ENCODE measurements at places on chromosomes 2 and 18.

DNA sequence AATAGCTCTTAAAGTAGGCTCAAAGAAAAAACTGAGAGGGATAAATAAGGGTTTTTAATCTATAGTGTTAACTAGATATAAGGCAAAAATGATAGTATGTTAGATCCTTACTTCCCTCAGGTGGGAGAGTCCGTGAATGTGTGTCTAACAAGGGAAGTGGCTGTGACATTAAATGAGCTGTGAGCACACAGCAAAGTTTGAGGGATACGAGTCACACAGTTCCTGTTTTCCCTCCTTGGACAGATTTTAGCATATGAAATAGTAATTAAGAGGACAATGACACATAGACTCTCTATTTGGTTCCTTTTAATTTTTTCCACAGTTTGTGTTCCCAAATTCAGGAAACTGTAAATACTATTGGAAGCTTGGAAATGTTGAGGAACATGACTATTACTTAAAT is 148.4 kb upstream of the CAVIN2 start:
- no peaks in the 10 kb centered on the region for H3K27me3 ChIP-seq
- no peaks in the 10 kb centered on the region for H3K36me3 ChIP-seq
- H3K4me1 ChIP-seq = no peaks in the 10 kb centered on the region
- H3K27ac ChIP-seq = no peak overlapping the region

GRCh38 chr2:1672738-1673137 is 71.6 kb downstream of the PXDN start:
- no peak overlapping the region for H3K4me3 ChIP-seq
- no peaks in the 10 kb centered on the region for H3K4me1 ChIP-seq
- H3K36me3 ChIP-seq = peaks cover 73% of the 10 kb centered on the region
- no peak overlapping the region for H3K27ac ChIP-seq
- H3K27me3 ChIP-seq = no peaks in the 10 kb centered on the region

GRCh38 chr2:240111253-240111652 is 24.9 kb downstream of the COPS9 start:
- no peak overlapping the region for H3K27ac ChIP-seq
- H3K27me3 ChIP-seq = peaks cover 11% of the 10 kb centered on the region
- no peak overlapping the region for H3K4me3 ChIP-seq
- H3K36me3 ChIP-seq = no peaks in the 10 kb centered on the region
- no peak for DNase-seq

DNA sequence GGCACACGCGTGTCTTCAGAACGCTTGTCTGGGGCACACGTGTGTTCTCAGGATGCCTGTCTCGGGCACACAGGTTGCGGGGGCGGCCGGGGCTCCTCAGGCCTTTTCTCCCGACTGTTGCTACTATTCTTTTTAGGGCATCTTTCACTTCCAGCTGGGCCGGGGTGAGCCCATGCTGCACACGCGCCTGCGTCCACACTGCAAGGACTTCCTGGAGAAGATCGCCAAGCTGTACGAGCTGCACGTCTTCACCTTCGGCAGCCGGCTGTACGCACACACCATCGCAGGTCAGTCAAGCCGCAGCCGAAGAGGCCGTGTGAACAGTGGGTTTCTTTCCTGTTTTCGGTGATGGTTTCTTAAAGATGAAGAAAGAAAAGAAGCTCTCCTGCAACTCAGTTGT is 25.0 kb downstream of the CTDP1 start:
- H3K4me1 ChIP-seq = no peaks in the 10 kb centered on the region
- DNase-seq = no peak
- H3K27ac ChIP-seq = no peak overlapping the region
- no peak overlapping the region for H3K4me3 ChIP-seq
- peaks cover 50% of the 10 kb centered on the region for H3K36me3 ChIP-seq

GRCh38 chr2:111951486-111951885 is 53.1 kb downstream of the MERTK start:
- H3K27ac ChIP-seq = no peak overlapping the region
- no peak for DNase-seq
- peaks cover 23% of the 10 kb centered on the region for H3K36me3 ChIP-seq
- no peak overlapping the region for H3K4me3 ChIP-seq

DNA sequence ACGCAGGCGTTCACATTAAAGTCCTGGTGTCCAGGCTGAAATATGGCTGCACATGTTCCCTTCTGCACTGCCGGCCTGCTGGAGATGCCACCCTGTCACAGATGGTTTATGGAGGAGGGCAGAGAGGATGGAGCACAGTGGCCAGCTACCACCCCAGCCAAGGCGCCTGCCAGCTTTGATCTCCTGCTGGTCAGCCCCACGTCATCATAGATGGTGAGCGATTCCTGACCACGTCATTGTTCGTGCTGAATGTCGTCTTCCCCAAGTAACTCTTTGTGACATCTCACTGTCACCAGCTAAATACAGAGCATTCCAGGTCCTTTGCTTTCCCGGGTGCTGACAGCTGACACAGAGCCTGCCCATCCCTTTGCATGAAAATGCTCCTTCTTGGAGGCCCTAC is 248.3 kb downstream of the TTC32 start:
- H3K4me3 ChIP-seq = no peak overlapping the region
- no peak for DNase-seq
- no peaks in the 10 kb centered on the region for H3K4me1 ChIP-seq
- H3K36me3 ChIP-seq = no peaks in the 10 kb centered on the region

GRCh38 chr2:174026122-174026845 is 61.1 kb upstream of the SP3 start:
- H3K27ac ChIP-seq = peak overlapping the region; percentile 65
- DNase-seq = no peak
- no peak overlapping the region for H3K4me3 ChIP-seq

DNA sequence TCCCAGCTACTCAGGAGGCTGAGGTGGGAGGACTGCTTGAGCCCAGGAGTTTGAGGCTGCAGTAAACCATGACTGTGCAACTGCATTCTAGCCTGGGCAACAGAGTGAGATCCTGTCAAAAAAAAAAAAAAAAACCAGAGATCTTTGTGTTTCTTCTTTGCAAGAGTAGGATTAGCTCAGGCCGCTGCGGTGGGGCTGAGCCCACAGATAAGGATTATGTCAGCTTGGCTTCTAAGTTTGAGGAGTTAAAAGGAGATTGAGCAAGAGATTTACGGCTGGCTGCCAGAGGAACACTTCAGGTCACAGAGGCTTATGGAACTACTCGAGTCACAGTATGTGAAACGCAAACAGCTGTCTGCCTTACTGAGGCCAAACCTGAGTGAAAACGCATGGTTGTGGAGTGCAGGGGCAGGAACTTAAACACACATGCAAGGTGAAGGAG is 146.7 kb upstream of the L3MBTL4 start:
- H3K27me3 ChIP-seq = no peaks in the 10 kb centered on the region
- H3K4me1 ChIP-seq = no peaks in the 10 kb centered on the region
- H3K36me3 ChIP-seq = no peaks in the 10 kb centered on the region
- no peak overlapping the region for H3K4me3 ChIP-seq

DNA sequence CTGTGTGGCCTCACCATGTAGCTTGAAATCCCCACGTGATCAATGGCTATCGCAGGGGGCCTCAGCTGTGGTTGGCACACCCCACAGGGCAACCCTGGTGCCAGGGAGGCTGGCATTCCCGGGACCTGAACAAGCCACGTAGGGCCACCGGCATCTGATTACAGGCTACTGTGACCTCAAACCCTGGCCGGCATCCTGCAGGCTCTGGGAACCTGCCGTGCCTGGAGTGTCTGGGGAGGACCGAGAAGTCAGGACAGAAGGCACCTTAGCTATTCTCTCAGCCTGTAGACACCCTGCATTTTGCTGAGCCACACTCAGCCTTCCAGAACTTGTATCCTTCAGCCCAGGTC is 213.0 kb downstream of the GLI2 start:
- H3K4me3 ChIP-seq = no peak overlapping the region
- no peak for DNase-seq
- no peaks in the 10 kb centered on the region for H3K36me3 ChIP-seq
- H3K4me1 ChIP-seq = no peaks in the 10 kb centered on the region

- H3K4me3 ChIP-seq = no peak overlapping the region
- no peak for DNase-seq
- H3K4me1 ChIP-seq = peaks cover 8% of the 10 kb centered on the region
- H3K27me3 ChIP-seq = no peaks in the 10 kb centered on the region
- peaks cover 90% of the 10 kb centered on the region for H3K36me3 ChIP-seq
Measured at GRCh38 chr2:3458396-3459184, 60.7 kb downstream of the ADI1 start.

GRCh38 chr2:70113359-70114070 is 26.2 kb downstream of the PCBP1 start:
- H3K36me3 ChIP-seq = no peaks in the 10 kb centered on the region
- no peaks in the 10 kb centered on the region for H3K4me1 ChIP-seq
- H3K27me3 ChIP-seq = no peaks in the 10 kb centered on the region
- no peak overlapping the region for H3K4me3 ChIP-seq
- peak overlapping the region; percentile 69 for H3K27ac ChIP-seq
- DNase-seq = peak; percentile 11

- no peak overlapping the region for H3K27ac ChIP-seq
- H3K4me1 ChIP-seq = no peaks in the 10 kb centered on the region
- H3K36me3 ChIP-seq = no peaks in the 10 kb centered on the region
- H3K4me3 ChIP-seq = no peak overlapping the region
- no peaks in the 10 kb centered on the region for H3K27me3 ChIP-seq
Measured at GRCh38 chr2:14306268-14306861, 326.2 kb upstream of the LRATD1 start.

DNA sequence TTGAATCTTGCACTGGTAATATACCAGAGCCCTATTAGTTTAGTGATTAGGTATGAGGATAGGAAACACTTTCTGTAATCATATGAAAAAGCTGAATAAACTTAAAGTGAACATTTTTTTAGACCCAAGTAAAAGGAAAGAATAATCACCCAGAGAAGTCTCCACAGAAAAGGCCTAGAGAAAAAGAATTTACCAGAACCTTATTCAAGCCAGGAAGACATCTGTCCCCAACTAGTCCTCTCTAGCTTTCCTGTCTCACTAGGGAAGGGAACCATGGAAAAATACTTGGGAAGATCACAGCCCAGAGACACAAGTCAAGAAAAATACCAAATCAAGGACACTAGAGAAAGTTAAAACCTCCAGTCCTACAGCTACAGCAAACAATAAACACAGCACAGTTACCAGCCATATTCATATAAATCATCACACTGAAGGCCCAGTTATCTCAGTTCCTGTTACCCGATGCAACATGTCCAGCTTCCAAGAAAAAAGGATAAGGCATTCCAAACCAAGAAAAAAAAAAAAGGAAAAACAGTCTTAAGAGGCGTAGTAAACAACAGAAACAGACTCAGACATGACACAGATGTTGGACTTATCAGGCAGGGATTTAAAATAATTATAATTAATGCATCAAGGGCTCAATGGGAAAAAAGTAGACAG is 461.5 kb downstream of the IRS1 start:
- no peak overlapping the region for H3K27ac ChIP-seq
- DNase-seq = no peak

- H3K27ac ChIP-seq = no peak overlapping the region
- H3K4me3 ChIP-seq = no peak overlapping the region
Measured at GRCh38 chr2:62852254-62852653, 146.7 kb downstream of the EHBP1 start.

DNA sequence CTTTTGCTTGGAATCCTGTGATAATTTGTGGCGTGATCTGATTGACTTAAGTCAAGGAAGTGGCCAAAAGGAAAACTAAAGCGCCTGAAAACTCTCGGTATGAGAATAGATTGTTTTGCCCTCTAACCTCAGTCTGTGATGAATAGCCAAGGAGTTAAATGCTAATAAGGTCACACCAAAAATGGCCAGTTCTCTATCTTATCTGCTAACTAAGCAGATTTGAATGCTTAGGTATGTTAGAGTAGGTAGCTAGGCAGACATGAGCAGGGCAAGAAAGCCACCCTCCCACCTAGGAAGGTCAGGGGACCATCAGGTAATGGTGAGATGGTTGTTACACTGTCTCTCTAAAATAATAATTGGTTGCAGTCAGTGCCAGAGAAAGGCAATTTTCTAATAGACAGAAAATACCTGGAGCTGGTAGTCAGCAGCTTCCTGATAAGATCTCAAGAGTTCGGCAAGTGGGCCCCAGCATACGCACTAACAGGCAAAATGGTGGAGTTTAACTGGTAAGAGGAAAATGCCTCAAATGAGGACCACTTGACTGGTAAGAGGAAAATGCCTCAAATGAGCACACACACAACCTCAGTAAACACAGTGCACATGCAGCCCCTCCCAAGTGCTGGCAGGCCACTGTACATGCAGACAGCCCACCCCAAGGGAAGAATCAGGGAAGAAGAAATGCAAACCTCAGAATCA is 468.4 kb downstream of the MBD2 start:
- H3K27me3 ChIP-seq = no peaks in the 10 kb centered on the region
- DNase-seq = no peak
- no peak overlapping the region for H3K27ac ChIP-seq
- H3K36me3 ChIP-seq = no peaks in the 10 kb centered on the region
- peaks cover 5% of the 10 kb centered on the region for H3K4me1 ChIP-seq
- no peak overlapping the region for H3K4me3 ChIP-seq

- no peaks in the 10 kb centered on the region for H3K4me1 ChIP-seq
- no peak overlapping the region for H3K4me3 ChIP-seq
- no peaks in the 10 kb centered on the region for H3K36me3 ChIP-seq
- no peak overlapping the region for H3K27ac ChIP-seq
Measured at GRCh38 chr2:6879011-6879410, 1.4 kb downstream of the RSAD2 start.

DNA sequence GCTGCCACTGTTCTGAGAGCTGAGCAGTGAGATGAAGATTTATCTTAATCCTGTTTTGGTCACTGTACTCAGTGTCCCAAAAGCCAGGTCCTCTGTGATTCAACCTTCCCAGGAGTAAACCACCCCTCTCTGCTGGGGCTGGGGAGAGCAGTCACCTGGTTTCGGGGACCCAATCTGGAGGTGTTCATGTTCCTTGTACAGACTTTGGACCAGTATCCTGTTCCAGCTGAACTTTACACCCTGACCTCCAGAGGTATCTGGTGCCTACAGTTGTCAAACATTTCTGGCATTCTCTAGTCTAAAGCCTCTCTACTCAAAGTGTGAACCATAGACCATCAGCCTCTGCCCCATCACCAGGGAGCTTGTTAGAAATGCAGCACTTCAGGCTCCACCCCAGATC is 22.1 kb downstream of the CERS6 start:
- no peak overlapping the region for H3K27ac ChIP-seq
- no peak for DNase-seq
- H3K36me3 ChIP-seq = no peaks in the 10 kb centered on the region
- no peaks in the 10 kb centered on the region for H3K4me1 ChIP-seq

- H3K27ac ChIP-seq = no peak overlapping the region
- peaks cover 8% of the 10 kb centered on the region for H3K36me3 ChIP-seq
- DNase-seq = no peak
- no peaks in the 10 kb centered on the region for H3K27me3 ChIP-seq
Measured at GRCh38 chr2:85663594-85664565, 4.1 kb downstream of the SFTPB start.

- H3K27ac ChIP-seq = no peak overlapping the region
- no peak overlapping the region for H3K4me3 ChIP-seq
- DNase-seq = no peak
- no peaks in the 10 kb centered on the region for H3K27me3 ChIP-seq
- H3K4me1 ChIP-seq = peaks cover 9% of the 10 kb centered on the region
Measured at GRCh38 chr2:160417745-160418397, 75.7 kb downstream of the RBMS1 start.

DNA sequence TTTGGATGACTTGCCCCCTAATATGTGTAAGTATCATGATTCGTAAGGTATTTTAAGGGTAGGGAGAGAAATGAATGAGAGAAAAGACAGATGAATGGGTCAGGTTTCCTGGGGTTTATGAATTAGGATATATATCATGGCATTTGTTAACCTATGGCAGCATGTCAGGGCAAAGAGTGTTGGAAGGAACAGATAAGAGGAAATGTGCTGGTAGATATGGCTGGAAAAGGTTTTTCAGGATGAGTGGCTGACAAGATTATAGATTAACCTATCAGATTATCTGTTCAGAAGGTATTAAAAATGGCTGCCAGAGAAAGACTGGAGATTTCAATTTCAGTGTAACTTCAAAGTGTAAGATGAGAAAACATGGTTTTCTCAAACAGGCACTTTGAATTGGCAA is 67.8 kb downstream of the SRBD1 start:
- H3K27me3 ChIP-seq = no peaks in the 10 kb centered on the region
- no peak overlapping the region for H3K4me3 ChIP-seq

All from tibial artery (tissue), 4 donors.